Amniotic epithelial cell (primary cell): ENCODE measurements at places on chromosomes 2 and 18.

- DNase-seq = no peak
Measured at GRCh38 chr2:20623241-20623640, 27.7 kb downstream of the HS1BP3 start.

- DNase-seq = no peak
Measured at GRCh38 chr2:168231609-168232241, 15.7 kb downstream of the STK39 start.

DNA sequence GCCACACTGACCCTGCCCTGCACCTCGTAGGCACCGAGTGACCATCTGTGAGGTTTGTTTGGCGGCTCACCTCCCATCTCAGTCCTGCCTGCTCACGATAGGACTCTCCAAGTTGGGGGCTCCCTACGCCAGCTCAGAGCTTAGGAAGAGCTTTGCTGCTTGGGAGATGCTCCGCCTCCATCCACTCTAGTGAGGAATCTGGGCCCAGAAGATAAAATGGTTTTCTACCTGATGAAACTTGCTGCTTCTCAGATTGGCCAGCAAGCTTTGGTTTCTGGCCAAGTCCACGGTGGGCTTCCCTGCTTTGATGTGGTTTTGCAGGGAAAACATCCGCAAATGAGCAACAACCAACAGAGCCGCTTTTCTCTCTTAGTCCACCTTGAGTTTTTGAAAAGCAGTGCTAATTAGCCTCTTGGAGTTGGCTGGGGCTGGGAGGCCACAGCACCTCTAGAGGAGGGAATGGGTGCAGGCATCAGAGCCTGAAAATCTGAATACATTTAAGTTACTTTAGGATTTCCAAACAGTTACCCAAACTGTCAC, 42.2 kb downstream of the THNSL2 start:
- DNase-seq = no peak

GRCh38 chr2:85796341-85797262, 42.8 kb downstream of the ATOH8 start:
- DNase-seq = peak; percentile 34

- DNase-seq = no peak
Measured at GRCh38 chr2:100359576-100359975, 37.3 kb upstream of the LONRF2 start.

- no peak for DNase-seq
Measured at GRCh38 chr2:150587547-150588505, 100.4 kb upstream of the RND3 start.

DNA sequence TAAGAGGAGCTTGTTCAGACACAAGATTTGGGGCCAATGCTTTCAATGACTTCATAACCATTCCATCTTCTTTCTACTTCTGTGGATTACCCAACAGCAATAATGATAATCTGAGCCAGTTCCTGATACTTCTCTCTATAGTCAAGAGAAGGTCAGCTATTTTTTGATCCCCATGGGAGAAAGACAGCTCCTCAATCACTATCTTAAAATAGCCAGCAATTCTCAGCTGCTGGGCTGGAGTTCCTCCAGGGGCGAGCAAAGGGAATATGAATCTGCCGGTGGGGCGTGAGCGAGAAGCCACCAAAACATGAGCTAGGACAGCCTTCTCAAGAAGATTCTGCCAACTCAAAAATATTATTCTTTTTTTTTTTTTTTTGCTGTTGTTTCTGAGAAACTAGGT, at the start of gene TMEM182:
Gene TMEM182, plus strand, starts transcription at position 269 of the 400 bp plus-strand sequence. CDS start 187 bp downstream, outside the sequence.
- no peak for DNase-seq

DNA sequence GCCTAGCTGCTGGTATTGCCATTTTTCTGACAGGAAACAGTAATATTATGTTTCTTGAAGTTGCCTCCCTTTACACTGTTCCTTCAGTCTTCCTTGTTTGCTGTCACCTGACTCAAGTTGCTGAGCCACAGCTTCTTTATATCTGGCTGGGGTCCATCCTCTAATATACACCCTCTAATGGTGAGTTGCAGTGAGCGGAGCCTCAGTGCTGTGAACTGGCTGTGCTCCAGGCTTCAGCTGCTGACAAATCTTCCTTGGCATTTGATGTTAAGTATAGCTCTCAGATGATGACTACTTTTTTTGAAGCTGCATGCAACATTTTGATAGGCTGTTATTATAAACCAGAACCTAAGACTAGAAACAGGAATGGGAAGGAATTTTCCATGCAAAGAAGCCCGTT, 366.7 kb downstream of the NUP35 start:
- peak; percentile 50 for DNase-seq

DNA sequence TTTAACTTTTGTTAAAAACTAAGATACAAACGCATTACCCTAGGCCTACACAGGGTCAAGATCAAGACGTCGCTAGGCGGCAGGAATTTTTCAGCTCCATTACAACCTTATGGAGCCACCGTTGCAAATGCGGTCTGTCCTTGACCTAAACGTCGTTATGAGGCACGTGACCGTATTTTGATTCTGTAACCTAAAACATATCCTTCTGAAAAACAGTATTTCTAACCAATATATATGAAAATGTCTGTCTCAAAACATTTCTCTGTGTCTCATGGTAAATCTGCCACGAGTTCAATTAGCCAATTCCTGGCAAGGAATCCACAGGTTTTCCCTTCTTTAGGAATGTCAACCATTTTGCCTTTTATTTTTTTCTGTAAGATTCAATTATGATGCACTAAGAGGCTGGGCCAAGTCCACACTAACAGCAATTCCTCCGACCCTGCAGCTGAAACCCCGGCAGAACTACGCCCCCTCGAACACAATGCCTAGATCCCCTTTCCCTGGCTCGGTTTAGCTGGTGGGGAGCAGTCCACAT, 1.7 kb downstream of the RTN4 start:
- peak; percentile 48 for DNase-seq

GRCh38 chr18:3450799-3451182, 819 bp downstream of the TGIF1 start:
- no peak for DNase-seq
